Testis (tissue), 5 donors: ENCODE measurements at places on chromosomes 1 and 21.

- no peak overlapping the region for H3K27ac ChIP-seq
- H3K4me3 ChIP-seq: no peak overlapping the region
- no peaks in the 10 kb centered on the region for H3K4me1 ChIP-seq
- H3K36me3 ChIP-seq: no peaks in the 10 kb centered on the region
- H3K27me3 ChIP-seq: no peaks in the 10 kb centered on the region
These were observed 12.4 kb downstream of the SLC26A9 start for GRCh38 chr1:205930799-205931281.

DNA sequence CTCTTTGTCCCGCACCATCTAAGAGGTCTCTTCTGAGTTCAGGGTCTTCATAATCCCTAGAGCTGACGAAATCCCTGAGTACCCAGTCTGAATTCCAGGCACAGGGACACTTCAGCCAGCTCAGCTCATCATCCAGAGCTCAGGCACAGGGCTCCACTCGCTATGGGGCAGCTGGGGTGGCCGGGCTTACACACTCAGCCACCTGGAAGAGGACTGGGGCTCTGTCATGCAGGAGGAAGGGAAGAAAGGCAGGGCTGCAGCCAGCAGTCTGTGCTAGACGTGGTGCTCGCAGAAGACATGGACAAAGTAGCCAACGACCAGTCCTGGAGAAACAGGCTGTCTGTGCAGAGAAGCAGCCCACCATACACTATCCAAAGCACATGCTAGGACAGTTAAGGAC, 88.5 kb downstream of the POFUT2 start:
- no peaks in the 10 kb centered on the region for H3K36me3 ChIP-seq
- no peaks in the 10 kb centered on the region for H3K27me3 ChIP-seq
- H3K4me1 ChIP-seq: no peaks in the 10 kb centered on the region
- no peak overlapping the region for H3K27ac ChIP-seq
- DNase-seq: no peak

DNA sequence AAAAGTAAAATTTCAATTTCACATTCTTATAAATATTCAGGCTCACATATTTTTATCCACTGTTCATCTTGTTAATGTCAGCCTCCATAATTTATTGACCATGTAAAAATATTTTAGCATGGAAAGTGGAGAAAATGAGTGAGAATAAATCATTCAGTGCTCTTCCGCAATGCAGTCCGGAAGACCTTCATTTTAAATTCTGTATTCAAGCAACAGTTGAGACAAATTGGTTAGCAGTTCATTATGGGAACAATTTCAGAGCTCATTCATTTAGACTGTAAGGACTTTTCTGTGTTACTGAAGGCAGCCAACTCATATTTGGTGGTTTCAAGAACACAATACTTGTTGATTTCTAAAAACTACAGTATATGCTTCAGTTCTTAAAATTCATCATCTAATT, 97.8 kb downstream of the TYW3 start:
- H3K4me1 ChIP-seq: no peaks in the 10 kb centered on the region
- H3K4me3 ChIP-seq: no peak overlapping the region
- no peak overlapping the region for H3K27ac ChIP-seq
- H3K36me3 ChIP-seq: no peaks in the 10 kb centered on the region

DNA sequence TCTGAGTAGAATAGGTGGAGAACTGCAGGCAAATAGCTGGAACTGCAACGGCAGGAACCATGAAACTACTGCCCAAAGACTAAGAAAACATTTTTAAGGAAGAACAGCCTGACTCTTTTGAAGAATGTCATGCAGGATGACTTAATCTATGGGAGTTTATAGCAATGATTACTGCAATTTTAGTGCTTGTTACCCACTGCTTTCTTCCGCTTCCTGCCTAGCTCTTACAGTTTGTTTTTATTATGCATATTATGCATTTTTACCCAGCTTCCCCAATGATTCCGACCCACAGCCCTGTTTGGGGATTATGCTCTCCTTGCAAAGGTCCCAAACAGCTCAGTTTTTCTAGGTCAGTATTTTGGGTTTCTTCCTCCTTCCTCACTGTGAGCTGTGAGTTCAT, 71.2 kb downstream of the PCNX2 start:
- H3K4me1 ChIP-seq: no peaks in the 10 kb centered on the region
- no peaks in the 10 kb centered on the region for H3K27me3 ChIP-seq
- no peak for DNase-seq
- no peak overlapping the region for H3K4me3 ChIP-seq
- H3K36me3 ChIP-seq: no peaks in the 10 kb centered on the region
- no peak overlapping the region for H3K27ac ChIP-seq

GRCh38 chr1:5747426-5748285, 244.6 kb downstream of the NPHP4 start:
- no peak for DNase-seq
- no peak overlapping the region for H3K4me3 ChIP-seq
- H3K27ac ChIP-seq: no peak overlapping the region
- H3K27me3 ChIP-seq: no peaks in the 10 kb centered on the region
- H3K36me3 ChIP-seq: no peaks in the 10 kb centered on the region

- DNase-seq: no peak
- no peaks in the 10 kb centered on the region for H3K27me3 ChIP-seq
- no peaks in the 10 kb centered on the region for H3K4me1 ChIP-seq
- H3K4me3 ChIP-seq: no peak overlapping the region
These were observed 10.2 kb downstream of the FLG2 start for GRCh38 chr1:152349611-152350010.
